Activated CD8-positive, alpha-beta T cell treated with anti-CD3 and anti-CD28 coated beads for 36 hours (primary cell): ENCODE measurements at places on chromosomes 2 and 18. TPM values are rescaled to one million over a fixed set of nuclear protein-coding genes. Genes with fewer than 3 reads are reported as not detected.

The VIT gene
- not detected for total RNA-seq

The SPEG gene
- 2.3 TPM for total RNA-seq

- no peaks in the 10 kb centered on the region for H3K4me1 ChIP-seq
- H3K4me3 ChIP-seq, result no peak overlapping the region
- H3K27me3 ChIP-seq, result peaks cover 7% of the 10 kb centered on the region
- H3K36me3 ChIP-seq, result no peaks in the 10 kb centered on the region
- no peak overlapping the region for H3K27ac ChIP-seq
- no peak for DNase-seq
These were observed 81.6 kb downstream of the TWIST2 start for GRCh38 chr2:238929242-238930081.

DNA sequence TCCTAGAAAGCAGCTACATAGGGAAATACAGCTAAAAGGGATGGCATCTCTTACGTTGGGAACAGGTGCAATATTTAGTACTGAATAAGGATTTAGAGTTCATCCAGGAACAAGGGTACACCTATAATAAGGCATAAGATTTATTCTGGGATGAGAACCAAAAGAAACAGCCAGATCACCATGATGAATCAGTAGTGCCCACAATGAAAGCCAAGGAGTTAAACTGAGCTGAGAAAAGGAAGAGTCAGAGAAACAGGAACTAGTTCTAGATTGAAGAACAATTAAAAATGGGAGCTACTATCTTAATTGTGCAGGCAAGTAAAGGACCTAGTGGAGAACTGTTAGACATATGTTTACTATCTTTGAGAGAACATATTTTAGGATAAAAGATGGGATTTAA lies 692.3 kb downstream of the LRP1B start:
- no peaks in the 10 kb centered on the region for H3K36me3 ChIP-seq
- no peak overlapping the region for H3K4me3 ChIP-seq
- H3K4me1 ChIP-seq, result no peaks in the 10 kb centered on the region
- H3K27ac ChIP-seq, result no peak overlapping the region
- H3K27me3 ChIP-seq, result no peaks in the 10 kb centered on the region

GRCh38 chr18:34528177-34528576 lies 181.9 kb upstream of the DTNA start:
- no peaks in the 10 kb centered on the region for H3K36me3 ChIP-seq
- H3K4me1 ChIP-seq, result no peaks in the 10 kb centered on the region
- DNase-seq, result no peak
- H3K4me3 ChIP-seq, result no peak overlapping the region

GRCh38 chr2:191274413-191274815 lies 29.2 kb downstream of the MYO1B start:
- H3K27me3 ChIP-seq, result peaks cover 3% of the 10 kb centered on the region
- no peak overlapping the region for H3K4me3 ChIP-seq
- H3K27ac ChIP-seq, result no peak overlapping the region
- H3K36me3 ChIP-seq, result peaks cover 2% of the 10 kb centered on the region
- no peak for DNase-seq

DNA sequence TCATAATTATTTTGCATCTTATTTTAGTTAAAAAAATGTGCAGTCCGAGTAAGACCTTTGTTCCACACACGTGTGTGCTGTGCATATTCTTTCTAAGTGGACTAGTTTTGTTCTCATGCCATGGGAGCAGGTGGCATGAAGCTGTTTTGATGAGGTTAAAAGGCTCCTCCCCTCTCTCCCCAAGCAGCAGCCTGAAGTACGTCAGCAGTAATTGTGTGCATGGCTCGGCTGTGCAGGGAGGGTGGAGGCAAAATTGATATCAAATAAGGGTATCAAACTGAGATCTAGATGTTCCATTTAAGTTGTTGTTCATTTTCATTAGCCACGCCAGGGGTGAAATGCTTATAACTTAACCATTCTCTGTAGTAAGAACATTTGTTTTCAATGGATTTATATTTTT lies at the start of gene NYAP2:
TSS of gene NYAP2 (plus strand) at position 207 of the 400 bp plus-strand sequence. CDS start 9,171 bp downstream, outside the sequence.
- no peak within 1 kb of the TSS for H3K27ac ChIP-seq
- H3K36me3 ChIP-seq, result no peaks in the 10 kb centered on the region
- peaks cover 14% of the 10 kb centered on the region for H3K27me3 ChIP-seq
- H3K4me1 ChIP-seq, result no peaks in the 10 kb centered on the region
- H3K4me3 ChIP-seq, result no peak within 1 kb of the TSS

DNA sequence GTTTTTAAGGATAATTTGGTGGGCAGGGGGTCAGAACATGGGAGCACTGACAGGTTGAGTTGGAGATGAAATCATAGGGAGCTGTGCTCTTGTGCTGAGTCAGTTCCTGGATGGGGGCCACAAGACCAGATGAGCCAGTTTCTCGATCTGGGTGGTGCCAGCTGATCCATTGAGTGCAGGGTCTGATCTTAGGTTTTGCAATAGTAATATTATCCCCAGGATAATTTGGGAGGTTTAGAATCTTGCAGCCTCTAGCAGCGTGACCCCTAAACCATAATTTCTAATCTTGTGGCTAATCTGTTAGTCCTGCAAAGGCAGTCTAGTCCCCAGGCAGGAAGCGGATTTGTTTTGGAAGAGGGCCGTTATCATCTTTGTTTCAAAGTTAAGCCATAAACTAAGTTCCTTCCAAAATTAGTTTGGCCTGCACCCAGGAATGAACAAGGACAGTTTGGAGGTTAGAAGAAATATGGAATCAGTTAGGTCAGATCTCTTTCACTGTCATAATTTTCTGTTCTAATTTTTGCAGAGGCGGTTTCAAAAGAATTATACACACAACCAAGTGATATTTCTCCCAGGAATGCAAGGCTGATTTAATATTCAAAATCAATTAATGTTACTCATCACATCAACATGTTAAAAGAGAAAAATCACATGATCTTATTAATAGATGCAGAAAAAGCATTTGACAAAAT lies 23.0 kb downstream of the DBI start:
- no peak overlapping the region for H3K4me3 ChIP-seq
- peaks cover 3% of the 10 kb centered on the region for H3K27me3 ChIP-seq
- peaks cover 6% of the 10 kb centered on the region for H3K4me1 ChIP-seq
- no peaks in the 10 kb centered on the region for H3K36me3 ChIP-seq
- no peak for DNase-seq

- H3K27me3 ChIP-seq, result no peaks in the 10 kb centered on the region
- H3K4me1 ChIP-seq, result peaks cover 81% of the 10 kb centered on the region
- DNase-seq, result peak; percentile 71
- no peak overlapping the region for H3K4me3 ChIP-seq
- H3K27ac ChIP-seq, result peak overlapping the region; percentile 87
These were observed 15.1 kb downstream of the DOCK10 start for GRCh38 chr2:225027061-225027762.

DNA sequence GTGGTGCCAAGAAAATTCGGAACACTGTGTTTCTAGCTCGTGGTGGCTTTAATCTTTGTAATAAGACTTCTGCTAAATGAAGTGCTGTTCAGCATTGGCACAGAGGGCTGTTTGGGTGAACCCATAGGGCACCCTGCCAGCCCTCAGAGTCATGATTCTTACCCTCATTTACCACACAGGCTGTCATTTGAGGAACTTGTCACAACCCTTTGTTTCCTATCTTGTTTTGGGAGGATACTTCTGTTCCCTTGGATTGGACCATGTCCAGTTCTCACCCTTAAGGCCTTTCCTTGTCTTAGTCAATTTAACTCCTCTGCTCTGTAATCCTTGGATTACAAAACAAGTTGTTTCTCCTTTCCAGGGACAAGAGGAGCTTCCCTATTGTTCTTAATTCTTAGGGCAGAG lies 225.7 kb downstream of the MTX2 start:
- peaks cover 9% of the 10 kb centered on the region for H3K4me1 ChIP-seq
- H3K4me3 ChIP-seq, result no peak overlapping the region
- DNase-seq, result no peak

DNA sequence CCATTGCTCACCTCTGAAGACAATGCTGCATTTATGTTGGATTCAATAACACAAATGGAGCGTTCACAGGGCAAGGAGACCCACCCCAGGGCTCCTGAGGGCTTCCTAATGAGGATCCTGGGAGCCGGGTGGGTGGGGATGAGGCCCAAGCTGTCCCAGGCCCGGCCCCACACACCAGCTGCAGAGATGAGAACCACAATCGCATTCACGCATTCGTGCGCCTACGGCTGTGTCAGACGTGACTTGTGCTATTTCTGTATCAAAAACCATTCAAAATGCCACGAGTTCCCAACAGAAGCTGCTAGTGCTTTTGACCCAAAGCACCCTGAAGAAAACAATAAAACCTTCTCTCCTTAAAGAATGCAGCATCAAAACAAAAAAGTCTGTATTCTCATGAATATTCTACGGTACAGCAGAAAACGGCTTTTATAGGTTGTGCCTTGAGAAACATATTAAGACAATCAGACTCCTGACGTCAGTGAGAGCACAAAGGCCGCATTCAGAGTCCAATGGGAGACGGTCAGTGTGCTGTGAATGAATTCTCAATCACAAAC lies 205.4 kb downstream of the HDAC4 start:
- H3K4me3 ChIP-seq, result no peak overlapping the region
- H3K4me1 ChIP-seq, result peaks cover 7% of the 10 kb centered on the region
- H3K27me3 ChIP-seq, result no peaks in the 10 kb centered on the region
- no peak overlapping the region for H3K27ac ChIP-seq
- peaks cover 4% of the 10 kb centered on the region for H3K36me3 ChIP-seq
- no peak for DNase-seq

GRCh38 chr2:9796056-9797010 lies 46.9 kb upstream of the TAF1B start:
- peaks cover 16% of the 10 kb centered on the region for H3K4me1 ChIP-seq
- H3K4me3 ChIP-seq, result no peak overlapping the region
- no peaks in the 10 kb centered on the region for H3K36me3 ChIP-seq
- H3K27ac ChIP-seq, result no peak overlapping the region
- DNase-seq, result no peak
- H3K27me3 ChIP-seq, result no peaks in the 10 kb centered on the region

DNA sequence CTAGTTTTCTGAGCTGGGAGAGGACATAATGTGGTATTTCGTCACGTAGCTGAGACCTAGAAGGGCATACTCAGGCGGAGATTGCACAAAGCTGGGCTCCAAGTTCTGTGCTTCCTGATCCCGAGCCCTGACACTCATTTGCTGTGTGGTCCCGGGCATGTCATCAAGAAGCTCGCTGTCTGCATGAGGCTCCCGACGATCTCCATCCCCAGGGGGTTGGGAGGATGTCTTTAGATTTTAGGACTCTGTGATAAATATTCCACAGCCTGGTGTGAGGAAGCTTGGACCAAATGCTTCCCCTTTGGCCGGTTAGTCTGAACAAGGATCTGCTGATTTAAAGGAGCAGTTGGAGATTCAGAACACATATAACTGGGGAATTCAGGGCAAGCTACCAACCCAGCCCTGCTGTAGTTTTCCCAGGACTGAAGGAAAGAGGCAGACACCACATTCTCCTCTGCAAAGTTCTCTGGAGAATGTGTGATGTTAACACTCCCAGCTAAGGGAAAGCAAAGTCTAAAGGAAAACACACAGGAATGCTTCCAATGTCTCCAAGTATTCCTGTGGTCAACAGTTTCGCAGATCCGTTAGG lies 2.3 kb downstream of the KCNE4 start:
- H3K27ac ChIP-seq, result no peak overlapping the region
- H3K27me3 ChIP-seq, result peaks cover 2% of the 10 kb centered on the region
- H3K4me3 ChIP-seq, result no peak overlapping the region

DNA sequence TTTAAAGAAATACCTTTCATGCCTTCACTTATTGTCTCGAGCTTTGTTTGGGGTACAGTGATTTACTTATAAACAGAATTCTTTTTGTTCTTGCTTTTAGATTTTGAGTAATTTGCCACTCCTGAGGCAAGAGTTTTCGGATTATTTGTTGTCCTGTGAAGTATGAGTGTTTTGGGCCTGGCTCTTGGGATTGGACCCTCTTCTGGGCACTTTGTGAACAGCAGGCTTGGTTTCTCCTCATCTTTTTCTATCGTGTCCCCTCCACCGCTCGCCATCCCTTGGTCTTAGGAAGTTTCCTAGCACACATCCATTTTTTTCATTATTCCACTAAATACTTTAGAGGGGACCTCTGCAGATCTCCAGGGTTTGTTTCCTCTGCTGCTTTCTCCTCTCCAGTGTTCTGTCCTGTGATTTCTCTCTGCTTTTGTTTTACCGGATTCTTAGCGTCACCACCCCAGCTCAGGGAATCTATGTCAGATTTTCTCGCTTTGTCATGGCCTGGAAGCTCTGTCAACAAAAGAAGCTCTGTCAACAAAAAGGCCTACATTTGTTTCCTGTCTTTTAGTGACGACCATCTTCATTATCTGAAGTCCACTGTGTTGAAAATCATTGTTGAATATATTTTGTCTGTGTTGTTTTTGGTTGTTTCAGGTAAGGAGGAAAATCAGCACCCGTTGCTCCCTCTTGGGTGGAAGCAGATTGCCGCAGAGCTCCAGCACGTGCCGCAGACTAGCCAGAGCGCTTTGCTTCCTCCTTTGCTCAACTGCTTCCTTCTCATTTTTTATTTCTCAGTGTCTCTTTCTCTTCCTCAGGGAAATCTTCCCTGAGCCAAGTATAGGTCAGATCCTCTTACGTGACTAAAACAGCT lies 27.8 kb downstream of the ANKRD62 start:
- H3K27ac ChIP-seq, result no peak overlapping the region
- H3K36me3 ChIP-seq, result no peaks in the 10 kb centered on the region
- peaks cover 16% of the 10 kb centered on the region for H3K27me3 ChIP-seq
- no peak overlapping the region for H3K4me3 ChIP-seq
- DNase-seq, result no peak
- no peaks in the 10 kb centered on the region for H3K4me1 ChIP-seq

DNA sequence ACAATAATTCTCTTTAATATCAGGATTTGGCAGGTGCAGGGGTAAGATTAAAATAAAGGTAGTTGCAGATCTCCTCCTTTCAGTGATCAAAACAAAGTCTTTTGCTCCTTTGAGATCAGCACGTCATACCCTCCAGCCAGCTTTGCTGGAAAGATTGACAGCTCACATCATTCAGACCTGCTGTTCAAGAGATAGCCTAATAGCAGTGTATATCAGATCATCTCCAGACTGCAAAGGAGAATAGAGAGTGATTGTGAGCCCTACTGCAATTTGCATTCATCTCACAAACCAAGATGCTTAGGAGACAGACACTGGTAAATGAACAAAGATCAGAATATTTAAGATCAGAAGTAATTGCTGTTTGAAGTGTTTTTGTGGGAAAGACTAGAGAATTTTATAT lies 135.8 kb upstream of the DSEL start:
- H3K4me1 ChIP-seq, result no peaks in the 10 kb centered on the region
- H3K27ac ChIP-seq, result no peak overlapping the region
- peaks cover 1% of the 10 kb centered on the region for H3K27me3 ChIP-seq
- H3K4me3 ChIP-seq, result no peak overlapping the region
- no peaks in the 10 kb centered on the region for H3K36me3 ChIP-seq

DNA sequence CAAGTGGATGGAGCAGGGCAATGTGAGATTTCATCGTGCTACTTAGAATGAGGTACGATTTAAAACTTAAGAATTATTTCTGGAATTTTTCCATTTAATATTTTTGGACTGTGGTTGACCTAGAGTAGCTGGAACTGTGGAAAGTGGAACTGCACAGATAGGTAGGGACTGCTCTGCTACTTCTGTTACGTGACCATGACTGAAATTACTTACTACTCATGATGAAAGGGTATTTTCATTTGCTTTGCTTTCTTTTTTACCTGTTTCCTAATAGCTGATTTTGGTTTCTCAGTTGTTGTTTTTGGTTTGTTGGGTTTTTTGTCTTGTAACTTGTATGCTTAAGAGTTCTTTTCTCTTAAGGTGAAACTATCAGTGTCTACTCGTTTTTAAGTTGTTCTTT lies 11.4 kb downstream of the UBE2E3 start:
- no peaks in the 10 kb centered on the region for H3K27me3 ChIP-seq
- peaks cover 23% of the 10 kb centered on the region for H3K4me1 ChIP-seq
- no peak overlapping the region for H3K27ac ChIP-seq
